Bone marrow (tissue), 2 donors: ENCODE measurements at places on chromosomes 12 and 14.

DNA sequence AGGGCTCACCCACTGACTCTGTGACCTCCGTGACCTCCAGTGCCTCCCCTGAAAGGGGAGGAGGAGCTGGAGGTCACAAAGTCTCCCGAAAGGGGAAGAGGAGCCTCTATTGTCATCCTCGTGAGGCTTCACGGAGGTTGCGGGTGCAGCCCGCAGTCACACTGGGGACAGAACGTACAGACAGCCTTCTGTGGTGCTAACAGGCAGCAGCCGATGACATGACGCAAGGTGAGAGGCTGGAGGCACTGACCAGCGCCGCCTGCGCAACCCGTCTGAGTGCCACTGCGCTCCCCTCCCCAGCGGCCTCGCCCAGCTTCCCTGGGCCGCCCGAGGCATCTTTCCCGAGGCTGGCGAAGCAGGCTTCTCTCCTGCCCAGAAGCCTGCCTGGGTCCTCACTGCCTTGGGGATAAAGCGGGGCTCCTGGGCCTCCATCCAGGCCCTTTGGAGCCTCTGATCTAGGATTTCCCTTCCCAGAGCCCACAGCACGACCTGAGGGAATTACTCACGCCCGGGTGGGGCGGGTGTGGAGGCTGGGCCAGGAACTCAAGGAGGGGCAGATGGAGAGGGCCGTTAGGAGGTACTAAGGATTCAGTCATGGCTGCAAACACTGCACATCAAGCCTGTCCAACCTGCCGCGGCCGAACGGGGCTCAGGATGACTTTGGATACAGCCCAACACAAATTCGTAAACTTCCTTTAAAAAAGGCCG, 12.3 kb upstream of the LBHD2 start:
- DNase-seq: no peak

GRCh38 chr12:47818467-47819137, 1.1 kb downstream of the HDAC7 start:
- DNase-seq: no peak

- DNase-seq: no peak
These were observed 513.4 kb downstream of the MED13L start for GRCh38 chr12:115763982-115764621.

DNA sequence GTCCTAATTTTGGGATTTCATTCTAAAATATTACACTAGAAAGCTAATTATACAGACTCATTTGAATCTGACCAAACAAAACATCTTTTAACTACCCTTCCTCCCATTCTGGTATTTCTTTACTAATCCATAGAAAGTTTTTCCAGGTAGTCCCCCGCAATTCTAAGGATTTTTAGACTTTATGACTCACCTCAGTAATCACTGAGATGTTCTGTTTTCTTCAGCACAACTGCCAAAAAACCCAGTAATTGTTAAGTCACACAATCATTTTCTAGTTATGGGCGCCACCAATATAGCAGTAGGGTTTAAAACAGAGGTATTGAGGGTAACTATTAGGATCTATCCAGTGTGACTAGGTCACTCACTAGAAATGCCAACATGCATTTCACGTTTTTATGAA, 1.6 kb upstream of the ARID4A start:
- no peak for DNase-seq

DNA sequence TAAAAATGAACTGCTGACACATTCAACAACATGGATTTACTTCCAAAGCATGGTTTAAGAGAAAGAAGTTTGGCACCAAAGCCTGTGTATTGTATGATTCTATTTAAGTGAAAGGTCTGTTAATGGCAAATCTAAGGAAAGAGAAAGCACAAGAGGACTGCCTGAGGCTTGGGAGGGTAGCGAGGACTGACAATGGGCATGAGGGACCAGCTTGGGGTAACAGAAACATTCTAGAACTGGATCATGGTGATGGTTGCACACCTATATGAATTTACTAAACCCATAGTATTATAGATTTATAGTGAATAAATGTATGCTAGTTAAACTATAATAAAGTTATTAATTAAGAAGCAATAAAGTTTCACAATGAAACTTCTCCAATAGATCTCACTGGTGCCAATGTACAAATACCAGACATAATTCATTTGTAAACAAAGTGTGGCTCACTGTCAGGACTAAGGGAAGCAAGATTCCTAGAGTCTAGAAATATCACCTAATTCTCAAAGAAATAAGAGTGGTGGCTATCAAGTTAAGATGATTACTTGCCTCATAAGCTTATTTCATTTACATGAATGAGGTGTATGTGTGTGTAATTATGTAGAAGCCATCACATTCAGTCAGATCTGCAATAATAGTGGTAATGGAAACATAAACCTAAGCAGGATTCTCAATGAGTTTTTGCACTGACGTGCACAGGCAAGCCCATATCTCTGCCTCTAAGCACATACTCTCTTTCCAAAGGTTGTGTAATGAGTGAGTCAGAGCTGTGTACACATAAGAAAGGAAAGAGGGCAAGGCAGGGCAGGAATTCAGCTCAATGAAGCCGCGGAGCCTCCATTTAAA, 353.4 kb downstream of the KCNH5 start:
- no peak for DNase-seq

DNA sequence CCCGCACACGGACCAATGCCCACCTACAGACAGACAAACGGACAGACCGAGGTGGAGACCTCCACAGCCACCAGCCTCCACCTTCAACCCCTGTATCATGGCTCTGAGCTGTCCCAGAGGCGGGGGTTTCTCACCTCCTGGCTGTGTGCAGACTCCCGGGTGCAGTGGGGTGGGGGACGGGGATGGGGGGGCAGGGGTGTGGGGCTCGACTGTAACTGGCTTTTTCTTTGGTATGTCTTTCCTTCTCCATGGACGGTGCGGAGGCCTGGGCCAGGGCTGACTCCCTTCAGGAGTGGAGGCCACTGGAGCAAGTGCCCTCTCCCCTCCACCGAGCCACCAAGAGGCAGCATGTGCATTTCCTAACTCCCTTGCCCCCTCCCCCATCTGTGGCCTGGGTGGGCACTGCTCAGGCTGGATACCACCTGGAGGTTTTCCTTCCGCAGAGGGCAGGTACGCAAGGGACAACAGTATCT, 122.6 kb downstream of the ESRRB start:
- no peak for DNase-seq

DNA sequence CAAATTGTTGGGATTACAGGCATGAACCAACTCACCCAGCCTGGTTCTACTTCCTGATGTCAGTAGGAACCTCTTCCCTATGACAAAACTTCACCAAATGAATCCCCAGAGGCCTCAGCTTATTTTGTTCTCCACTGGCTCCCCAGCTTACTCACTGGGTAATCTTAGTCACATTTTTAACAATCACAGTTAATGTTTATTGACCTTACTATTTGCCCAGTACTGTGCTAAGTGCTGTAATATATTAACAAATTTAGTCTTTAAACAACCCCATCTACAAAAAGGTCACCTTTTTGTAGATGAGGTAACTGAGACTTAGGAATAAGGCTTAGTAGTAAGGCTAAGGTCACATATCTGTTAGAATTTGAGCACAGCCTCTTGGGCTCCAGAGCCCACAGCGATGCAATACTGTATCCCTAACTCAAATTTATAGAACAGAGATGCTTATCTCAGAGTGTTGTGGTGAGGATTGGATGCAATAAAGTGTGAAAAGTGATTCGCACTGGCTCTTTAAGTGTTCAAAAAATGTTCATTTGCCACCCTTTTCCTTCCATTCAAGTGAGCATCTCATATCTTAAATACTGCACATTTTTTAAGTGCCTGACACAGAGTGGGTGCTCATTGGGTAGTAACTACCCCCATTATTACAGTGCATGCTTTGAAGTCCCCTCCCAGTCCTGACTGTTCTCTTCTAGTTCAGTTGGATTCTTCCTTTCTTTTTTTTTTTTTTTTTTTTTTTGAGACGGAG, 146.4 kb upstream of the ARHGAP5 start:
- no peak for DNase-seq

DNA sequence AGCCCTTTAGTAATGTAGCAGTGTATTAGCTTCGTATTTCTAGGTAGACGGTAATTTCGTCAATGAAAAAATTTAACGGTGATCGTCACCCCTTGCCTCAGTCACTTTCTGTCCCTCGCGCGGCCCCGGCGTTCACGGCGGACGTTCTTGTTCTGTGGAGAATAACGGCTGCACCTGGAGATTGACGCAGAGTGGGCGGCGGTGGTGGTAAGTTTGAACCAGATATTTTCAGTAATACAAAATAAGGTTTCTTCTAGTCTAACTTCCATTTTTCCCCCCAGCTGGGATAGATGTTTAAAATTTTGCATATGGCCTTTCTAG, 341 bp downstream of the ZNF10 start:
- DNase-seq: no peak

DNA sequence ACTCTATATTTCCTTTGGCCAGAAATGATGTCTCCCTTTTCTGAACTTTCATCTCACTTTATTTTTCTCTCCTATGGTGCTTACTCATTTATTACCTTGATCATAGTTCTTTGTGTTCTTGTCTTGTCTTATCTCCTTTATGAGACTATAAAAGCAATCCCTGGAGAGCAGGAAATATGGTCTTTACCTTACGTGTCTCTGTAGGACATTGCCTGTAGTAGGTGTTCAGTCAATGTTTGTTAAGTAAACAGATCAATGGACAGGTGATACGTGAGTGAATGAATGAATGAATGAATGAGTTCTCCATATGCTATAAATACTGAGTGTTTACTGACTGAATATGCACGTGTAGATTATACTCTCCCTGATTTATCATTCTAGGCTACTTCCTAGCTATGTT, 193.7 kb upstream of the HMGA2 start:
- no peak for DNase-seq
